NCI-H1105 treated with DMSO at 0.1 percent for 48 hours (cell line): ENCODE measurements at places on chromosomes 5 and 9.

GRCh38 chr9:74275872-74276508, 221.1 kb upstream of the RORB start:
- DNase-seq = no peak

- no peak for DNase-seq
These were observed 95.6 kb downstream of the GNAQ start for GRCh38 chr9:77935974-77936373.

DNA sequence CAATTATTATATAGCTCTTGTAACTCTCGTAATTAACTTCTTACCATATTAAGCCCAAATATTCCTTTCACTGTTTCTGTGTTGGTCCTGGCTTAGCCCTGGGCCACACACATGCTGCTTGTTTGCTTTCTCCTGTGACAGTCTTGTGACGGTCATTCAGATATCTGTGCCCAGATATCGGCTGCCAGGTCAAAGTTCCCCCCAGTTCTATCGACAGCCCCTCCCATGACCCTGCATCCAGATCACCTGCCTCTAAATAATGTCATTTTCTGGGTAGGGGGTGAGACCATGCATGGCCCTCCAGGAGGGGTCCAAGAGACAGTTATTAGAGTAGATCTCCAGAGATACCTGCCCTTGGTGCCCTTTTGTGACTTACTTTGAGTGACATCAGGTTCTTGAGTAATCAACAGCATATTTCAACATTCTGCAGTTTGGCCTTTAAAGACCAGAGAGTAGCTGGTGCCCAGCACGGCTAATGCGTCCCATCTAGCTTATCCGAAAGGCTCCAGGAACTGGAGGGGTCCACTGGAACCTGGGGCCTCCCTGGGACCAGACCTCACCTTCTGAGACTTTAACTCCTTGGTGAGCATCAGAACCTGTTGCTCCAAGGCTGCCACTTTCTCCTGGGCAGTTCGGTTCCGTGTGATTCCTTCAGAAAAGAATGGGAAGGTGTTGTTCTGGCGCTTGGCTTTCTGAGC, 26.9 kb downstream of the TBC1D2 start:
- no peak for DNase-seq

GRCh38 chr5:87524217-87524616, 111.5 kb upstream of the CCNH start:
- DNase-seq = no peak

- no peak for DNase-seq
These were observed 1.9 kb downstream of the PJA2 start for GRCh38 chr5:109407913-109408312.

DNA sequence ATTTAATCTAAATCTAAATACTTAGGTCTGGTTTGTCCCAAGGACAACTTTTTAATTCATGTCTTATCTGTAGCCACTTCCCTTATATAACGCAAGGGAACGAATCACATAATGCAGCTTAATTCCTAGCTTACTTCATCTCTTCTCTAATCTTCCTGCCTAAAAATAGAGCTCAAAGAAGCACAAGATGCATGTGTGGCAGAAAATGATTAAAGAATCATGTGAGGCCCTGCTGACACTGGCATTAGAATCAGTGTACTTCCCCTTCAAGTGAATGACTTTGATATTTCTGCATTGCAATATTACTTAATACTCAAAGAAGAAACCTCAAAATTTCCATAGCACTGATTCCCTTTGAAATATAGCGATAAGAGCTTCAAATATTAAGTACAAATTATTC, 317.9 kb upstream of the FTMT start:
- DNase-seq = no peak

DNA sequence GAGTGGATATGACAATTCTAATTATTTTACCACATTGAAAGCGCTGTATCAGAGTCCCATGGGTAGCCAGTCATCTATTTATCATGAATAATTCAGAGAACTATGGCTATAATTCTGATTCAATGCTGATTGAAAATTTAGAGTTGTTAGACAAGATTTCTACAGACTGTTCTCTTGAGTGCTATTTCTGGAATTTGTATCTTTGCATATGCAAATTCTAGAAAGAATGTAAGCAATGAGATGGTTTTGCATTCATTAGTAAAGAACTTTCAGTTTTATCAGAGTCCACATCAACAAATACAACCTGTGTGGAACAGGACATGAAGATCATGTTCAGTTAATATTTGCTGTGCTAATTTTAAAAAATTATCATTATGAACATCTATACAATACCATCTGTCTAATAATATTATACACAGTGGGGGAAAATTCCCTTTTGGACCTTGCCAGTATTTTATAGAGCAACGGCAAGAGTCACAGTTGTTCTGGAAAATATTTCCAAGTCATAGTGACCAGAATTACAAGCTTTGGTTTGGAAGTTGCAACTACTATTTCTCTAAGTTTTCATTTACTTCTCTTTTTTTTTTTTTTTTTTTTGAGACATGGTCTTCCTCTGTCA, 372.7 kb upstream of the PTGER4 start:
- DNase-seq = no peak

DNA sequence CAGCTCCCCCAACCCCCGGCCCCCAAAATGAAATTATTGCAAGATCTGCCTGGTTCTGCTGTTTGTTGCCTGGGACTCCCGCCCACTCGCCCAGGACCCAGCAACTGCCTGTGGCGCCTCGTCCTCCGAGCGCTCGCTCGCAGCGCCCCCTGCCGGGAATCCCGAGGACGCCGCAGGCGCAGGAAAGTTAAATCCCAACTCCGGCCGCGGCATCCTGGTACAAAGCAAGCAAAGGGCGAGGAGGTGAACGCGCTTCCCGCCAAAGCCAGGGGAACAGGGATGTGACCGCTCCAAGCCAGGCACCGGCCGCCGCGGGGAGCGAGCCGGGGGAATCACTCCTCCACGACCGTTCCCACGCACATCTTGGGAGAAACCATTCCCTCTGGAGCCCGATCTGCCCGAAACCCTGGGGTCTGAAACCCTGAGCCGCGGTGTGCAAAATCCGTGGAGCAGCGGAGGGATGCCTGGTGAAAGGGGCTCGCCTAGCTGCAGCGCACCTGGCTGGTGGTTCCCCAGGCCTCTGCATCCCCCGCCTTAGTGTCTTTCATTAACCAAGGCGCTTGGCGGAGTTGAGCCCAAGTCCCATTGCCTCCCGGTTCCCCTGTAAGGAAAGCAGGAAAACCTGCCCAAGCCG, 1.3 kb downstream of the SEMA5A start:
- peak; percentile 54 for DNase-seq
